ENCODE measurements at places on chromosomes 3 and 15. TPM values are rescaled to one million over a fixed set of nuclear protein-coding genes. Genes with fewer than 3 reads are reported as not detected.
A peak's percentile ranks its signal among the peaks of the same experiment; 100 is the strongest.

DNA sequence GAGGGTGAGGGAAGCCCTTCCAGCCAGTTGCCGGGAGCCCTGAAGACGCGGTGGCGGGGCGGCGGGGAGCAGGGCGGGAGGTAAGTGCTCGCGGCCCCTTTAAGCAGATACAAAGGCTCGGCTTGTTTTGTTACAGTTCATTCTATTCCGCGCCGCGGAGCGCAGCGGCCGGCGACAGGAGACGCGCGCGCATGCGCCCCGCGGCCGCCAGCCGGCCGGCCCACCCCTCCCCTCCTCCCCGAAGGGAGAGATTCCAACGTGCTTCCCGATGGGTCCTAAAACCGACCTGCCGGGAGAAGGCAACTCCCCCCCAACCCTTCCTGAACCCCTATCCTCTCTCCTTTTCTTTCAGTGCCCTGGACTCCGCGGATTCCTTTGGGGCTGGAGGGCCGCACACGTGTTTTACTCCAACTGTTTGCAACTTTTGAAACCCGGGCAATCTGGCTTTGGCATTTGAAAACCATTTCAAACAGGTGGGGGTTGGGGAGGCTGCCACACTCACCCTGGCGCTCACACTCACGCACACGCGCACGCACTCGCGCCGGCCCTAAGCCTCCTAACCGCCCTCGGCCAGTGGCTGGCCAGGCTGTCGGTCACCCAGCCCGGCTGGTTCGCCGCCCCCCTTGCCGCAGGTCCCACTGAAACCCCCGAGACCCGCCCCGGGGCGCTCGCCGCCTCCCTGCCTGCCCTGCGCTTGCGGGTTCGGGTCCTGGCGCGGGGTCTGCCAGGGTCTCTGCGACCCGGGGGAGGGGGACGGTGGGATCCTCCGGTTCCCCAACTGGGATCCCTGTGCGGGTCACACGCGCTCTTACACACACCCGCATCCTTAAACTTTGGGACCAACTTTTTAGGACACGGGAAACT is at the start of gene MAGI1:
MAGI1 (minus strand) TSS at position 193 of the 864 bp plus-strand sequence. CDS start 610 bp downstream, outside the sequence.
- peak within 1 kb of the TSS; percentile 60 for H3K27ac ChIP-seq
- H3K36me3 ChIP-seq = no peaks in the 10 kb centered on the region
- no peaks in the 10 kb centered on the region for H3K27me3 ChIP-seq
- peak; percentile 94 for DNase-seq

DNA sequence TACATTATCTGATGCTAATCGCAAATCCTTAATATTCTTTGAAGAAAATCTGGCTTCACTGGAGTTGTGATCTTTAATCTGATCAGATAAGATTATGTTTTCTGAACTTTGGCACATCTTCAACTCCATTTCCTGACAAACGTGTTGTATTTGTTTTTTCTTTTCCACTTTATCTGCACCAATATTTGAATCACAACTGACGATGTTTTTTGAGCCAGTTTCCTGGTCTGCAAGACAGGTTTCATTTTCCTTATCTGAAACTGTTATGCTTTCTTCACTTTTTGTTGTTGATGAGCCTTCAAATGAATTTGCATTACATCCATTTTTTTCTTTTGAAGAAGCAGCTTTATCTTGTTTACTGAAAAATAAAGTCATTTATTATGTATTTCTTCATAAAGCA is 101.5 kb downstream of the ZNF280D start:
- H3K4me1 ChIP-seq = no peaks in the 10 kb centered on the region
- no peak overlapping the region for H3K27ac ChIP-seq
- no peaks in the 10 kb centered on the region for H3K27me3 ChIP-seq
- H3K36me3 ChIP-seq = no peaks in the 10 kb centered on the region

- H3K4me1 ChIP-seq = peaks cover 9% of the 10 kb centered on the region
- peaks cover 2% of the 10 kb centered on the region for H3K36me3 ChIP-seq
- DNase-seq = no peak
- H3K4me3 ChIP-seq = no peak overlapping the region
Measured at GRCh38 chr3:129317848-129318247, 39.2 kb downstream of the HMCES start.

GRCh38 chr15:92900731-92901071 is 577 bp downstream of the CHD2 start:
- no peaks in the 10 kb centered on the region for H3K27me3 ChIP-seq
- peak overlapping the region; percentile 99 for H3K27ac ChIP-seq
- peaks cover 49% of the 10 kb centered on the region for H3K36me3 ChIP-seq
- H3K4me3 ChIP-seq = peak overlapping the region; percentile 85
- DNase-seq = no peak

DNA sequence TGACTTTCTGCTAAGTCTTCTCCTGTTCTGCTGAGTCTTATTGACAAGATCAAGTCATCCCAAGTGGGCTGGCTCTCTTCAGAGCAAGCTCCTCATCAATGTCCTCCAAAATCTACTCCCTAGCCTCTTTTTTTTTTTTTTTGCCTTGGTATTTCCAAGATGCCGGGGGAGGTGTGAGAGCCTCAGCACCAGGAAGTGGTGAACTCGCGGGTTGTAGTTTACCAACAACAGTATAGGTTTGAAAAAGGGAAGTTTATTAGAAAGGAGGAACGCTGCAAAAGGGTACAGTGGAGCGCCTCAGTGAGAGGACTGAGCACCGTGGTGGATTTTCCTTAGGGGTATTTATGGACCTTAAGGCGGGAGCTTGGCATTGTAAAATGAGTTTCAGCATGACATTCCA is 94.3 kb upstream of the SGO1 start:
- H3K36me3 ChIP-seq = no peaks in the 10 kb centered on the region
- H3K27me3 ChIP-seq = no peaks in the 10 kb centered on the region
- no peaks in the 10 kb centered on the region for H3K4me1 ChIP-seq
- no peak for DNase-seq

- no peak overlapping the region for H3K4me3 ChIP-seq
- no peaks in the 10 kb centered on the region for H3K4me1 ChIP-seq
- no peak overlapping the region for H3K27ac ChIP-seq
- no peaks in the 10 kb centered on the region for H3K36me3 ChIP-seq
- no peaks in the 10 kb centered on the region for H3K27me3 ChIP-seq
Measured at GRCh38 chr3:115996420-115997108, 373.3 kb downstream of the GAP43 start.

- H3K27me3 ChIP-seq = no peaks in the 10 kb centered on the region
- H3K36me3 ChIP-seq = no peaks in the 10 kb centered on the region
- DNase-seq = no peak
- H3K4me1 ChIP-seq = no peaks in the 10 kb centered on the region
- no peak overlapping the region for H3K27ac ChIP-seq
Measured at GRCh38 chr3:165128544-165128943, 50.2 kb upstream of the SI start.

DNA sequence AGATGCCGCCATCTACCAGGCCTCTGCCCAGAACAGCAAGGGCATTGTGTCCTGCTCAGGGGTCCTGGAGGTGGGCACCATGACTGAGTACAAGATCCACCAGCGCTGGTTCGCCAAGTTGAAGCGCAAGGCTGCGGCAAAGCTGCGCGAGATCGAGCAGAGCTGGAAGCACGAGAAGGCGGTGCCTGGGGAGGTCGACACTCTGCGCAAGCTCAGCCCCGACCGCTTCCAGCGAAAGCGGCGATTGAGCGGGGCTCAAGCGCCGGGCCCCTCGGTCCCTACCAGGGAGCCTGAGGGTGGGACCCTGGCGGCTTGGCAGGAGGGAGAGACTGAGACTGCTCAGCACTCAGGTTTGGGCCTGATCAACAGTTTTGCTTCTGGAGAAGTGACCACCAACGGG is 22.6 kb downstream of the ALPK3 start:
- no peaks in the 10 kb centered on the region for H3K36me3 ChIP-seq
- no peaks in the 10 kb centered on the region for H3K4me1 ChIP-seq
- H3K4me3 ChIP-seq = no peak overlapping the region
- H3K27ac ChIP-seq = no peak overlapping the region

GRCh38 chr3:125090649-125091048 is 34.9 kb upstream of the HEG1 start:
- no peaks in the 10 kb centered on the region for H3K4me1 ChIP-seq
- no peaks in the 10 kb centered on the region for H3K27me3 ChIP-seq
- DNase-seq = no peak
- H3K4me3 ChIP-seq = no peak overlapping the region
- H3K36me3 ChIP-seq = peaks cover 3% of the 10 kb centered on the region

- H3K4me1 ChIP-seq = no peaks in the 10 kb centered on the region
- H3K4me3 ChIP-seq = no peak overlapping the region
- no peaks in the 10 kb centered on the region for H3K36me3 ChIP-seq
- no peaks in the 10 kb centered on the region for H3K27me3 ChIP-seq
- no peak for DNase-seq
Measured at GRCh38 chr3:110456438-110457138, 615.0 kb upstream of the NECTIN3 start.

DNA sequence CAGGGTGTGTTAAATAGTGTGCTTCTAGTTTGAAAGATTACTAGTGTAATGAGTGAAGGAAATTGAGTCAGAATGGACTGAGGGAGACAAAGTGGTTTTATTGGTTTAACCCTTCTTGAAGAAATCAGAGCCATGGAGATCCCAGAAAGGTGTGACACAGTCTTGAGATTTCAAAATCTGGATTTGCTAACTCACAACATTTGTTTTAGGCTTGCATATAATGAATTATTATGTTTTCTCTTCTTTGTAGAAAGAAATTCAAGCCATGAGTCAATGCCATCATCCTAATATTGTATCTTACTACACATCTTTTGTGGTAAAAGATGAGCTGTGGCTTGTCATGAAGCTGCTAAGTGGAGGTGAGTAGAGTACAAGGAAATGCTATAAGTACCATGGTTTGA is 25.1 kb downstream of the OXSR1 start:
- H3K4me3 ChIP-seq = no peak overlapping the region
- DNase-seq = no peak
- H3K27ac ChIP-seq = no peak overlapping the region
- no peaks in the 10 kb centered on the region for H3K4me1 ChIP-seq
- peaks cover 9% of the 10 kb centered on the region for H3K36me3 ChIP-seq

DNA sequence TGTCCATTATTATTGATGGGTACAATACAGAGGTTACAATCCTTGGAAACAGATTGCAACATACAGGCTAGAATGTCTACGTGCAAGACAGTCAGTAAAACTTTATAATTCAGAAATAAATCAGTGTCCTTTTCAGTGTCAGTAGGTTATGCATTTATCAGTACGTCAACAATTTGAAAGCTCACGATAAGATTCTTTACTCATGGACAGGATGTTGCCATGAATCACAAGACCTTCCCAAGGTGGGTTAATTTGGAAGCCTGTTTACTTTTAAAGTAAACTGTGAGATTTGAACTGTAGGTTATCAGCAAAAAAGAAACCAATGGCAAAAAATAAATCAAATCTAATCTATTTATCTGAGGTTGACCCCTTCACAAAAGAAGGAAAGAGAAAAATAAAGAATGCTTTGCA is 243.9 kb upstream of the AGTR1 start:
- no peaks in the 10 kb centered on the region for H3K27me3 ChIP-seq
- H3K36me3 ChIP-seq = no peaks in the 10 kb centered on the region
- H3K4me1 ChIP-seq = no peaks in the 10 kb centered on the region
- no peak overlapping the region for H3K4me3 ChIP-seq
- no peak overlapping the region for H3K27ac ChIP-seq
- no peak for DNase-seq

GRCh38 chr15:29107971-29108645 is 161.5 kb downstream of the NSMCE3 start:
- DNase-seq = no peak
- H3K27ac ChIP-seq = no peak overlapping the region
- no peak overlapping the region for H3K4me3 ChIP-seq
- no peaks in the 10 kb centered on the region for H3K36me3 ChIP-seq

DNA sequence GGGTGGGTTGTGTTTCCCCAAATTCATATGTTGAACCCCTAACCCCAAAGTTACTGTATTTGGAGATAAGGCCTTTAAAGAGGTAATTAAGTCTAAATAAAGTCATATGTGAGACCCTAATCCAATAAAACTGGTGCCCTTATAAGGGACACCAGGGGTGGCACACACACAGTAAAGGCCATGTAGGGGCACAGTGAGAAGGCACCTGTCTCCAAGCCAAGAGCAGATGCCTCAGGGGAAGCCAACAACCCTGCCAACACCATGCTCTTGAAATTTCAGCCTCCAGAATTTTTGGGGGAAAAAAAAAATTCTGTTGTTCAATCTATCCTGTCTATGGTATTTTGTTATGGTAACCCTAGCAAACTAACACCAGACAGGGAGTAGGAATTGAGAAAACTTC is 1.5 kb upstream of the GMNC start:
- H3K27me3 ChIP-seq = peaks cover 9% of the 10 kb centered on the region
- H3K4me3 ChIP-seq = no peak overlapping the region
- no peak for DNase-seq

LTK gene
- 0.38 TPM for total RNA-seq

NME9 gene
- total RNA-seq = not detected

All from H1 (cell line).